Thymus (tissue), 14 donors: ENCODE measurements at places on chromosomes 16 and 17. TPM values are rescaled to one million over a fixed set of nuclear protein-coding genes. Genes with fewer than 3 reads are reported as not detected.

DNA sequence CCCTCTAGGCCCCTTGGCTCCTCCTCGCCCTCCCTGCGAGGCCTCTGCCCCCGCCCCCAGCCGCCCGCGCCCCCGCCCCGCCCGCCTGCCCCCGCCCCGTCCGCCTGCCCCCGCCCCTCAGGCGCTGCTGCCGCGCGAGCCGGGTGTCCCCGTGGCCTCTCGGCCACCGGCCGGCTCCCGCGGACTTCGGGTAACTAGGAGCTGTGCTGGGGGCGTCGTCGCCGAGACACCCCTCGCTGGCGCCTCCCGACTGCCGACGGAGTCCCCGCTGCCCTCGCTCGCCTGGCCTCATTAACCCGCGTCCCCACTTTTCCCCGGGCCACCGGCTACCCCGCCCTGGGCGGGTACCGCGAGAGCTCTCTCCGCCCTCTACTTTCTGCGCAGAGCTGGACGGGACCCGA, at the start of gene TLCD1:
TSS of gene TLCD1 (minus strand) at position 8 of the 401 bp plus-strand sequence. CDS start 136 bp downstream, outside the sequence.
- H3K27ac ChIP-seq, result peak within 1 kb of the TSS; percentile 73
- H3K27me3 ChIP-seq, result no peaks in the 10 kb centered on the region
- peak within 1 kb of the TSS; percentile 61 for H3K4me3 ChIP-seq
- peaks cover 35% of the 10 kb centered on the region for H3K36me3 ChIP-seq

DNA sequence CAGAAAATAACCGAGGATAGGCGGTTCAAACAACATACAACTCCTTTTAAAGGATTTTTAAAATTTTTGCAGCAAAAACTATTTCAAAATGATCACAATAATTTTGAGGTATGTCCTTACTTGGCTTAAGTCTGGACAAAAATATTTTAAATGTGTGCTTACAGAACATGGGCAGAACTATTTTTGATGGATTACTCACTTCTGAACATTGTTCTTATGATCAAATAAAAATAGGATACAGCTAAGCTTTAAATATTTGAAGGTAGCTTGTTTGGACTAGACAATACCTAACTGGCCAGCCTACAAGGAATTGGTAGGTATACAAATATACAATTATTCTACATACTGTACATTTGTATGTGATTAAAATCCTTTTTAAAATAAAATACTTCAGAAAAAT, 14.3 kb upstream of the INTS2 start:
- no peak overlapping the region for H3K4me3 ChIP-seq
- H3K27ac ChIP-seq, result no peak overlapping the region
- H3K27me3 ChIP-seq, result no peaks in the 10 kb centered on the region
- DNase-seq, result no peak

DNA sequence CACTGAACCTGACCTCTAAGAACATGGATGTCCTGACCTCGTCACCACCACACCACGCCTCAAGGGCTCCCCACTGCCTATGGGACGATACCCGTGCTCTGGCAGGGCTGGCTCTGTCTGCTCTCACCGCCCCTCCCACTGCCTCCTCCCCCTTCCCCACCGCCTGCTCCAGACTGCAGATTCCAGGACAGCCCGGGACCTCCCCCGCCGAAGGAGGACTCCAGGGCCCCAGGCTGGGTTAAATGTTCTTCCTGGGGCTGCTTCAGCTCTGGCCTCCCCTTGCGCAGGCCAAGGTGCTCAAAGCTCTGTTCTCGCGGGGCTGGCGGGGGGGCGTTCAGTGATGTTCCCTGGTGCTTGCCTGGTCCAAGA, 3.1 kb downstream of the NPW start:
- DNase-seq, result no peak
- peaks cover 38% of the 10 kb centered on the region for H3K4me1 ChIP-seq
- peak overlapping the region; percentile 14 for H3K4me3 ChIP-seq
- peaks cover 64% of the 10 kb centered on the region for H3K27me3 ChIP-seq

DNA sequence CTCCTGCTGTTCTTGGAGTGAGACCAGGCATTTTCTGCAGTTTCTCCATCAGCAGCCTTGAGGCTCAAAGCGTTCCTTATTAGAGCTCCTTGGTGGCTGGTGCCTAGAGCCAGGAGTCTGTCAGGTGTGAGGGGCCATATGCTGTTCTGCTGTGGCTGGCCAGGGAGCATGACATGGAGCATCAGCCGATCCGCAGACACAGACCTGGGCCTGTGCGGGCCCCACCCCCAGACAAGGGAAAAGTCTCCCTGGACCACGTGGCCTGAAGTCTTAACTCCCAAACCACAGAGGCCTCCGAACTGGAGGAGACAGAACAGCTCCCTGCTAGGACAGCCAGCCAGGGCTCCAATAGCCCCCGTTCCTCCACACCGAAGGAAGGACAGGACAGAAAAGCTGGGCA, 162.7 kb upstream of the CIBAR2 start:
- no peak for DNase-seq
- H3K36me3 ChIP-seq, result no peaks in the 10 kb centered on the region
- no peak overlapping the region for H3K27ac ChIP-seq
- H3K27me3 ChIP-seq, result peaks cover 2% of the 10 kb centered on the region
- H3K4me1 ChIP-seq, result peaks cover 4% of the 10 kb centered on the region
- no peak overlapping the region for H3K4me3 ChIP-seq

DNA sequence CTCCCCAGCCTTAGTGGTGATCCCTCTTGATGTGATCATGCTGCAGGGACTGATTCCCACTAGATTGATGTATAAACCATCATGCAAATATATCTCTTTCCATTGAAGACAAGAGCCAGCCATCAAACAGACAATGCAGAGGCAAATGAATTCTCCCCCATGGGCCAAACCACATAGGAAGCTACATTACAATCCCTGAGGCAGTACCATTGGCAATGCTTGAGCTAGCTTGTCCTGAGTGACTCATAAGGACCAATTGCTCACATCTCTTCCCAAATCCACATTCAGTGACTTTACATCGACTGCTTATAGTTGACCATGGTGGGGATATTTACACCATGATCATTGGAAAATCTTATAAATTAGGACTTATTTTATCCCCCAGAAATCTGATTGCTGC, 242.2 kb downstream of the SHISA9 start:
- H3K27me3 ChIP-seq, result no peaks in the 10 kb centered on the region
- no peak overlapping the region for H3K4me3 ChIP-seq
- no peak overlapping the region for H3K27ac ChIP-seq
- H3K36me3 ChIP-seq, result no peaks in the 10 kb centered on the region

GRCh38 chr17:49022391-49022941, 25.3 kb downstream of the IGF2BP1 start:
- no peak overlapping the region for H3K4me3 ChIP-seq
- H3K36me3 ChIP-seq, result peaks cover 34% of the 10 kb centered on the region
- H3K27ac ChIP-seq, result no peak overlapping the region
- no peak for DNase-seq

DNA sequence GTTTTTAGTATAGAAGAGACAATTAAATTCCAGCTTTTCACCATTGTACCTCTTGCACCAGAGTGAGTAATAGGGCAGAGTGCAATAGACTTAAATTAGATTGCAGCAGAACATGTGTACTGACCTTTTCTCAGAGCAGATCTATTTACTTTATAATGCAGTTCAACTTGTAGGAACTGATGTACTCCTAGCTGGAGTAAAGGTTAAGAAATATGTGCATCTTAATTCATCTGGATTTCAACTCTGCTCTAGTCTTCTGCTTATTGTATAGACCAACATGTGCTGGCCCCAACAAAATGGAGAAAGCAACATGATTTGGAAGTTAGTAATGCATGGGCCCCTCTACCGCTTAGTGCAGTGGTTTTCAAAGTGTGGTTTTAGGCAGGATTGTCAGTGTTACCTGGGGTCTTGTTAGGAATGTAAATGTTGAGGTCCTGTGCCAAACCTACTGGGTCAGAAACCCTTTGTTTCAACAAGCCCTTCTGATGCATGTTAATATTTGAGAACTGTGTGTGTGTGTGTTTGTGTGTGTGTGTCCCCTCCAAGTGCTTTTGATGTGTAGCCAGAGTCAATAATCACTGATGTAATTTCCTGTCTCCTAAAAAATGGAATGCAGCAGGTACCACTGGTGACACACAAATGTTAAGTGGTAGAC, 138.6 kb downstream of the TOX3 start:
- no peak for DNase-seq
- H3K4me1 ChIP-seq, result no peaks in the 10 kb centered on the region
- H3K27ac ChIP-seq, result no peak overlapping the region
- no peaks in the 10 kb centered on the region for H3K36me3 ChIP-seq
- no peak overlapping the region for H3K4me3 ChIP-seq

DNA sequence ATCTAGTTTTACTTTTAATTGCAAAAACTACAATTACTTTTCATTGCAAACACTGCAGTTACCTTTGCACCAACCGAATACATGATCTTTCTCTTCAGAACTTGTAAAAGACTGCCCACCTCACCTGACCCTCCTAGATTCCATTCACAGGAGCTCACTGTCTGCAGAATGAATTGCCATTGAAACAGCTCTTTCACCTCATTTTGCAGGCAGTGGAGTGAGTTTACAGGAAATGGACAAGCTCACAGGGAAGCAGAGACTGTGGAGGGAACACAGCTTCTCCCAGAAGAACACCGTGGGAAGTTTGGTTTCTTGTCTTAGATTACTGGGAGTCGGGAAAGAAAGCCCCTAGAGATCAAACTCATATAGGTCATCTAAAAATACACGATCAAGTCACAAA, 439.7 kb upstream of the RBFOX1 start:
- H3K27ac ChIP-seq, result no peak overlapping the region
- no peaks in the 10 kb centered on the region for H3K27me3 ChIP-seq

MRM3 gene
- 15.4 TPM for total RNA-seq

GPR139 gene
- not detected for total RNA-seq

CCL11 gene
- 0.33 TPM for total RNA-seq

TLCD1 gene
- 7.7 TPM for total RNA-seq

TBC1D3K gene
- total RNA-seq, result not detected

C17orf78 gene
- not detected for total RNA-seq

ASGR2 gene
- total RNA-seq, result 0.85 TPM

P2RX1 gene
- 3.6 TPM for total RNA-seq
